ENCODE measurements at places on chromosomes 1 and 21.

GRCh38 chr1:234154320-234155251, 218.7 kb upstream of the COA6 start:
- DNase-seq: peak; percentile 66

GRCh38 chr1:76048926-76049325, 25.6 kb upstream of the ST6GALNAC3 start:
- no peak for DNase-seq

- no peak for DNase-seq
Observed at GRCh38 chr1:185404907-185405568, 88.0 kb upstream of the IVNS1ABP start.

GRCh38 chr21:29130270-29130969, at the start of gene MAP3K7CL:
TSS of gene MAP3K7CL (plus strand) at chr21:29130644. CDS start at chr21:29133345, 2,701 bp downstream.
- peak; percentile 14 for DNase-seq

DNA sequence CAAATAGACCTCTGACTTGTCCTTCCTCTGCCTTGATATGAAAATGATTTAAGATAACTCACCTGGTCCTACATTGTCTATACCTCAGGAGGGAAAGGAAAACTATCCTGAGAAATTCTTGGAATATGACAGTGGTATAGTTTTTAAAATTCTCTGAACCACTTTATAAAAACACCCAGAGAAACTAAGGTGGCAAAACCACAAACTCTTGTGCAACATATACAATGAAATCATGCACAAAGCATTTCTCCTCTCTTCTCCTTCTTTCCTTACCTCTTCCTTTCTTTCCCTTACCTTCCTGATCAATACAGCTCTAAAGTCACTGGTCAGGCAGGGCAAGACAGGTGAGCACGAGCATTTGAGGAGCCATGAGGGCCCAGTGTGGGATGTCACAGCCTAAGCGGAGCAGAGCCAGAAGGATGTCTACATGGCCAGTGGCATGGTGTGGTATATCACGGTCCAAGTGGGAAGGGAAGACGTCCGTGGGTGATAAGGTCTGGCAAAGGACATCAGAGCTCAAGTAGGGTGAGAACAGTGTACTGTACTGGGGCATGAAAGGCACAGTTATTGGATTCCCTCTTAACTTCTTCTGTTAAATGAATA, 543.3 kb downstream of the DPYD start:
- DNase-seq: no peak

GRCh38 chr1:202852163-202852904, 36.6 kb downstream of the RABIF start:
- peak; percentile 54 for DNase-seq

GRCh38 chr1:243287652-243288051, 31.8 kb downstream of the SDCCAG8 start:
- DNase-seq: peak; percentile 66

DNA sequence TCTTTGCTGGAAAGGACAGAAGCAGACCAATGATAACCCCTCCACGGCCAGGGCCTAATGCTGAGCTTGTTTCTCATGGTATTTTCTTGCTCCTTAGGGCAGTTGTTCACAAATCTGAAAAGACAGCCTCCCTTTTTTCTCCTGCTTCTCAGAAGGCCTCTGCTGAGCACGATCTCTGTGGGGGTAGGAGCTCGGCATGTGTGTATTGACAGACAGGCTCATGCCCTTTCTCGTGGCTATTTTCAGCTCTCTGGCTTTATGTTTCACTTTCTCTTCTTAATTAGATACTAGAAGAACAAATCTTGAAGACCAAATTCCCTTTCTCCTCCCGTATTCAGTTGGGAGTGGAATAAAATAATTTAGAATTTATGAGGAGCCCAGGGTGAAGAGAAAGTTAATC, 768 bp upstream of the RIIAD1 start:
- no peak for DNase-seq

DNA sequence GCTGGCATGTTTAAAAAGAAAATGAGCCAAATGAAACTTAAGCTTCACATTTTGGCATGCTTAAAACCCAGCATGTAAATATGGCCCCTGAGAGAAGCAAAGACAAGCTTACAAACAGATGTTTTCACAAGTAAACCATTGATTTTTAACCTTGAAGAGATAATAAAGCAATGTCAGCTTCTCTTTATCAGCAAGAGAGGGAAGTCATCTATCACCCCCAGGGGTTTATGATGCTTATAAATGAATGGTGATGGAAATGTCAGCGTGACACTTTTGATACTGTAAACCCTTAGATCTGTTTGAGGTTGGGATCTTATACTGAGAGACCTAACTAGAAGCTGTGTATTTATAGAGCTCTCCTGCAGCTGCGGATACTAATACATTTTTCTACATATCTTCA, 471.3 kb downstream of the PLA2G4A start:
- no peak for DNase-seq

DNA sequence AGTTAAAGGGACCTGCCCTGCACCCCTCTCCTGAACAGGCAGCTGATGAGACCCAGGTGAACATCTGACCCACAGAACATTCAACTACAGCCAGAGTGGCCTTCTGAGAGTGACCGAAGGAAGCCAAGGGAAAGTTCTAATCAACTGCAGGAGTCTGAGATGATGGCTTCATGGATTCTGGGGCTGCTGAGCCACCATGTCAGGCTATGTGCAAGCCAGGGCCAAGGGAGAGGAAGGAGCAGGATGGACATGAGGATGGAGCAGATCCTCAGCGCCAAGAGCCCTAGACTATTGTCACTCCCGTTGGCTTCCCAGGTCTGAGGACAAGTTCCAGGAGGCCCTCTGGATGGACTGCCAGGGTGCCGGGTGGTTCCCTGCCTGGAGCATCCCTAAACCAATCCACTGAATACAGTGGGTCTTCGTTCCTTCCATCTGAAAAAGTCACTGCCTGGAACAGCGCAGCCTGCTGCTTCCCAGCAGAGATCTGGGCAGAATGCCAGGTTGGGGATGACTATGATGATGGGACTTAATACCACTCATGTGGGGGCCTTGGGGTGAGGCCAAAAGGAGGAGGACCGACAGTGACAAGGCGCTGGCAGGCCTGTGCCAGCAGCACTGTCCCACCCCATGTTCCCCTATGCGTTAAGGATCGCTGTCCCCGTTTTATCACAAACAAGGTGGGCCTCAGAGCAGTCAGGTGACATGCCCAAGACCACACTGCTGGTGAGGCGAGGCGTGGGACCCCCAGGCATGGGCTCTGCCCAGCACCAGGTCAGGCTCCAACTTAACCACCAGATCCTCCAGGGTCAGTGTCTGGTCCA, 19.8 kb downstream of the SPOCD1 start:
- DNase-seq: no peak

- DNase-seq: peak; percentile 47
Observed at GRCh38 chr21:42236693-42237092, 17.8 kb downstream of the ABCG1 start.

- no peak for DNase-seq
Observed at GRCh38 chr1:180198196-180198595, 31.9 kb upstream of the LHX4 start.

GRCh38 chr1:17640393-17640792, 100.9 kb downstream of the ARHGEF10L start:
- no peak for DNase-seq

DNA sequence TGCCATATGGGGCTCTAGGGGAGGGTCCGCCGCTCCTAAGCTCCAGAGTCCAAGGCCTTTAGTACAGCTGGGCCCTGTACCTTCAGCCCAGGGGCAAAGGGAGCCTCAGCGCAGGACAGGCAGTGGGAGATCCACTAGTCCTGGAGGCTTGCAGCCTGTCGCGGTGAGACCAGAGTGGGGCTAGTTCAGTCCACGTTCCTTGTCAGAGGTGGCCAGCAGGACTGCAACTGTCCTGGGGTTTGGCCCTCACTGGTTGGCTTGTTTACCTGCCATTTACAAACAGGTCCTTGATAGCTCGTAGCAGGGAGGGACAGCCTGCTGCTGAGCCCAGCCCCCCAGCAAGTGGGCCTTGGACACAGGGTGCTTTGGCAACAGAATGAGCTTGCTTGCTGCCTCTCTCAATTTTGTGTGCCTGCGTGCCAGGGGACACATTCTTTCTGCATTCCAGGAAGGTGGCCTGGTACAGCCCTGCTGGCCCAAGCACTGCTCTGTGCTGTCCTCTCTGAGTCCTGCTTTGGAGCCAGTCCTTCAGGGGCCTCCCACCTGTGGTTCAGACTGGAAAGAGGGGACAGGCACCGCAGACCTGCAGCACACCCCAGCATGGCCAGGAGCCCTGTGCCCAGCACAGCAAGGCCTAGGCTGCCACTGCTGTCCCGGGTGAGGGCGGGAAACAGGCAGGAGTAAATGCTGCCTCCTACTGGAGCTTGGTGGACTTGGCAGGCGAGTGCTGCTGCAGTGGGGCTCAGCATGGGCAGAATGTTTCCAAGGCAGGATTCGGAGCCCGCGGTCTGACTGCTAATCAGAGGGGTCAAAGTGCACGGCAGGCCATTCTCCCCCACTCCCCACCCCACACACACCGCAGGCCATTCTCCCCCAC, 15.2 kb downstream of the H6PD start:
- peak; percentile 32 for DNase-seq

DNA sequence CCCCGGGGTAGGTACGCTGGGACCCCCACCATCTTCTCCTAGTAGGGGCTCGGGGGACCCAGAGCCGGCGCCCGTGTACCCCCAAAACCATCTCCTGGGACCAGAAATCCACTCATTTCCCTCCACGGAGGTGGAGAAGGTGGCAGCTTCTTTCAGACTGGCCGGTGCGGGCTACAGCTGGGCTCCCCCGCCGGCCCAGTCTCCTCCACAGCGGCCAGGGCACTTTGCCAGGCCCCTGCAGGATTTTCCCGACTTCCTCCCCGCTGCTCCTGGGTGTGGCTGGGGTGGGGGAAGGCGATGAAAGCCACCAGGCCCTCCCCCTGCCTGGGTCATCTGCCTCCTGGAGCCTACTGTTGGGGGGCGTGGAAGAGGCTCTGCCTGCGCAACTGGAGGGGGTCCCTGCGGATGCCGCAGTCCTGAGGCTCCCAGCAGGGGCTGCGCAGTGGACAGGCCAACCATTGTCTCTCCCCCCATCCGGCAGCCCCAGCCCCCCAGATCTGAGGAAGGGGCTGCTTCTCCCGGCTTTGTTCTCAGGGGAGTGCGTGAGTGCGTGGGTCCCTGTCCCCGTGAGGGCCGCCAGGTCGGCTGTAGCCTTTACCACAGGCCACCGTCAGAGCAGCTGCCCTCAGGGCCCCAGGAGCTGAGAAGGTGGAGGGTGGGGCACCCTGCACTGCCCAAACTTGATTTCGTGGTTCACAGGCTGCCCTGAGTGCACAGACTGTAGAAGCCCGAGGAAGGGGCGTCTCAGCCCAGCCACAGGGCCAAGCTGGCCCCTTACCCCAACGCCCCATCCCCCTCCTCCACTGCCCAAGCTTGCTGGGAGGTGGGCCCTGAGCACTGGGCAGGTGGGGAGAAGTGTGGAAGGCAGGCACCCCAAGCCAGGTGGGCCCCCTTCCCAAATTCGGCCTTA, 1.3 kb downstream of the AGRN start:
- DNase-seq: no peak

- DNase-seq: no peak
Observed at GRCh38 chr1:92958203-92958970, 2.9 kb downstream of the DIPK1A start.
